ENCODE measurements at places on chromosomes 1 and 21.
A peak's percentile ranks its signal among the peaks of the same experiment; 100 is the strongest.

DNA sequence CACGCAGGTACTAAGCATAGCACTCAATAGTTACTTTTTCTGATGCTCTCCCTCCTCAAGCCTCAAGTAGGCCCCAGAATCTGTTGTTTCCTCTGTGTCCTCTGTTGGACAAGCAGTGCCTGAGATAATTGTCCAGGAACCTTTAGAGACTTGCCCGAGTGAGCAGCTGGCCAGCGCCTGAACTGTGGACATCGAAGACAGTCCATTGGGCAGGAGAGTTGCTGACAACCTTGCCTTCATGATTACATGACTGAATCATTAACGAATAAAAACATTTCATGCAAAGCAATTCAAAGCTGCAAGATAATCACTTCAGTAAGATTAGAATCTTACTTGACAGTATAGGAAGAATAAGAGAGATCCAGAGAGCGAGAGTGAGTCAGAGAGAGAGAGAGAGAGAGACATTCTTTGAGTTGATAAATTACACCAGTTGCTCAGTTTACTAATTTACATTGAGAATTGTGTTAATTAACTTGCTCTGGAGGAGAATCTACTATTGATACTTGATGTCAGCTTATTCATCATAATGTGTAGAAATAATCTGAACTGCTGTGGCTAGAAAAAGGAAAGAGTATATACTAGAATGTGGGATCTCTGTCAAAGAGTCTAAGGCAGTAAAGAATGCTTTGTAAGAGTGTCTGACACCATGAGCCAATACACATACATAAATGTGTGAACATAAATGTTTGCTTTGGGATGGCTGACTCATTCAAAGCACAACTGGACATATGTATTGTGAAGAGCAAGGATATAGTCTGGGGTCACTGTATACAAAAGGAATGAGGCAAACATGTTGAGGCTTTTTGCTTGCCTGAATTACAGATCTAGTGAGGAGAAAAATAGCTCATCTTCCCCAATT is 216.0 kb downstream of the ZNF326 start:
- DNase-seq: no peak

GRCh38 chr1:201360486-201360885 is 17.0 kb downstream of the TNNT2 start:
- no peak for DNase-seq

- DNase-seq: no peak
Observed at GRCh38 chr1:168556647-168557046, 12.8 kb upstream of the XCL2 start.

DNA sequence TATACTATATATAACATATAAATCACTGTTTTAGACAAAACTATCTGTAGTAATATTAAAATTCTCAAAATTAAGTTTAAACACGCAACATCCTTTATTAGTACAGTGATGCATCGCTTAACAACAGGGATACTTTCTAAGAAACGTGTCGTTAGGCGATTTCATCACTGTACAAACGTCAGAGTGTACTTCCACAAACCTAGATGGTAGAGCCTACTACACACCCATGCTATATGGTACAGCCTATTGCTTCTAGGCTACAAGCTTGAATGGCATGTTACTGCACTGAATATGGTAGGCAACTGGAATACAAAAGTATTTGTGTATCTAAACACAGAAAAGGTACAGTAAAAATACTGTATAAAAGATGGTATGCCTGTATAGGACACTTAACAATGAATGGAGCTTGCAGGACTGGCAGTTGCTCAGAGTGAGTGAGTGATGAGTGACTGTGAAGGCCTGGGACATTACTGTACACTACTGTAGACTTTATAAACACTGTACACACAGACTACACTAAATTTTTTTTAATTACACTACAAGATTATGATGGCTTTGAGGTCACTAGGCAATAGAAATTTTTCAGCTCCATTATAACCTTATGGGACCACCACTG is 10.5 kb downstream of the FOXJ3 start:
- peak; percentile 55 for DNase-seq
